Psoas muscle (tissue), 8 donors: ENCODE measurements at places on chromosomes 12 and 14.

GRCh38 chr14:35205737-35206136 lies 83.4 kb downstream of the PRORP start:
- DNase-seq = no peak

DNA sequence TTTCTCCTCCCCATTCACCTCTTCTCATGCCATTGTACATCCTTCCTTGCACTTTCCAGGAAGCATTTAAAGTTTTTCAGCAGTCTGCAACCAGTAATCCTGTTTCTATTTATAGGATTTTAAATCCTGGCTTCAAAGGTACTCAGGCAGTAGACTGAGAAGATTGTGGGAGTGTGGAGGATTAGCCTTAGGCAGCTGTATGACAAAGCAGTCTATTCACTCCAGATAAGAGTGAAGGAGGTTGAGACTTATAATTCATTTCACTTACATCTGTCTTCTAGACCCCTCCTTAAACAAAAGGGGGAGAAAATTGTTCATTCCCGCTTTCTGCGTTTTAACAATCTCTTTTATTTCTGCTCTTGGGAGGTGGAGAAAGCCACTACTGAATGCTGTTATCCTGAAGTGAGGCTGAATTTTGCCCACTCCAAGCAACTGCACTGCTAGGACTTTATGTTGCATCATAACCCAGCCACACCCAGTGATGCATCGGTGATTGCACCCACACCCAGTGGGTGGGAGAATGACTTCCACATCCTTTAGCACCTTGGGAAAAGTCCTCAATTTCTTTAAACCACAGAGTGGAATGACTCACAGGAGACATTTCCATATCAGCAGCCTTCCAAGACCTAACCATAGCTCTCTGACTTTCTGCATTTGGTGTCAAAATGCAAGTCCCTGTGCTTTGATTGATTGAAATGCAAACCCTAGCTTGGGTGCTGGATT lies 382.5 kb upstream of the ATP2B1 start:
- DNase-seq = peak; percentile 46

- DNase-seq = no peak
Observed at GRCh38 chr14:45787167-45787566, 534.2 kb upstream of the MIS18BP1 start.

DNA sequence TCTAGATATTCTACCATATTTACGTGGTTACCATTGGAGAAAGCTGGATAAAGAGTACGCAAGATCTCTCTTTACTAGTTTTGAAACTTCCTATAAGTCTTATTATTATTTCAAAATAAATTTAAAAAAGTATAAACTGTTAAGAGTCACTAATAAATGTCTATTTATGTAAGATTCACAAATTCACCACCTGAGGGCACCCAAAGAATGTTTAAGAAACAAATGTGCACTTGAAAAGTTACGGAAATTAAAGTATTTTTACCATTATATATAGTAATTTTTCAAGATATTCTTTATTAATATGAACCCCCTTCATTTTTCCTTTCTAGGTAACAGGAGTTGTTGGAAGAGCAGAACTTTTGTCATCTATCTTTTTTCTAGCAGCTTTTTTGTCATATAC lies 11.9 kb downstream of the TMTC3 start:
- no peak for DNase-seq

- no peak for DNase-seq
Observed at GRCh38 chr14:101854366-101854765, 92.9 kb downstream of the PPP2R5C start.

DNA sequence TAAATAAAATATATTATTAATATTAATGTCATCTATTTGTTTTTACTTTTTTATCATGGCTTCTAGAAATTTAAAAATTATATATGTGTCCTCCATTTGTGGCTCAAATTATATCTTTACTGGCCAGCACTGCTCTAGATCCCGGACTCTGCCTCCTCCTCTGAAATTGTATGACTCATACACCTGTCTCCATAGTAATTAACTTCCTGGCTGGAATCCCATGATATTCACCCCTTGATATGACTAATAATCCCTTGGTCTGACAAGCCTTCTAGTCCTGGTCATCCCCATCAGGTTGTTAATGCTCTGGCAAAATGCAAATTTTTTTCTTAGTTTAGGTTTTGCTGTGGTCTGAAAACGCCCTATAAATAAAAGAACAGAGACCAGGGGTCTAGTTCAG lies 116.2 kb downstream of the BMP4 start:
- DNase-seq = no peak

- DNase-seq = no peak
Observed at GRCh38 chr14:70330596-70330995, 28.9 kb downstream of the COX16 start.

- DNase-seq = peak; percentile 75
Observed at GRCh38 chr12:124525455-124525854, 42.0 kb downstream of the NCOR2 start.

DNA sequence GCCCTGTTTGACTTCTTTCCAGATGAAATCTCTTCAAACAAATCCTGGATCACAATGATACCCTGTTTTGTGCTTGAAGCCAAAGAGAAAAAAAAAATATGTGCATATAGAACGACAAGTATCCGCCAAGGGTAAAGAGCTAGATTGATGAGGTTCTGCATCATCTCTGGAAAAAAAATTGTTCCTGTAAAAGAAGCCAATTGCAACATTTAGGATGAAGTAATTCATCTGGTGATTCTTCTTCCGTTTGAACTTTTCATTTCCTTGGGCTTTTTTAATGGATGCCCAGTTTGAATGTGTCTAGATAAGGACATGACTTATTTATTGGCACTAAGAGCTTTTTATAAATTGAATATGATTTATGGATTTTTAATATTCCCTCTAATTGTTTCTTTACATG lies 38.1 kb upstream of the NPAS3 start:
- no peak for DNase-seq

DNA sequence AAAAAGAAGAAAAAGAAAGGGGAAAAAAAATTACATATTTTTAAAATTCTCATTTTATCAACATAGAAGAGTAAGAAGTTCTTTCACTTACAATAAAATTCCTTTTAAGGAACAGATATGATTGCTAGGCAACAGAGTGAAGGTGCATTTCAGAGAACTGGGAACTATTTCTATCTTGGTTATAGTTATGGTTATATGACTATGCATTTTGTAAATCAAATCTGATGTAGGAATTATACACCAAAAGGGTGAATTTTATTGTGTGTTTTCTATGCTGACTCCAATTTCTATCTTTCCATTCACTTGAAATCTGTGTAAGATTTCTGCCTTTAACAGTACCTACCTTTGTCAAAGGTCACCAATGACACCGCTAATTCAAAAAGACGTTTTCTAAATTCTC lies 50.1 kb downstream of the HNRNPC start:
- no peak for DNase-seq

DNA sequence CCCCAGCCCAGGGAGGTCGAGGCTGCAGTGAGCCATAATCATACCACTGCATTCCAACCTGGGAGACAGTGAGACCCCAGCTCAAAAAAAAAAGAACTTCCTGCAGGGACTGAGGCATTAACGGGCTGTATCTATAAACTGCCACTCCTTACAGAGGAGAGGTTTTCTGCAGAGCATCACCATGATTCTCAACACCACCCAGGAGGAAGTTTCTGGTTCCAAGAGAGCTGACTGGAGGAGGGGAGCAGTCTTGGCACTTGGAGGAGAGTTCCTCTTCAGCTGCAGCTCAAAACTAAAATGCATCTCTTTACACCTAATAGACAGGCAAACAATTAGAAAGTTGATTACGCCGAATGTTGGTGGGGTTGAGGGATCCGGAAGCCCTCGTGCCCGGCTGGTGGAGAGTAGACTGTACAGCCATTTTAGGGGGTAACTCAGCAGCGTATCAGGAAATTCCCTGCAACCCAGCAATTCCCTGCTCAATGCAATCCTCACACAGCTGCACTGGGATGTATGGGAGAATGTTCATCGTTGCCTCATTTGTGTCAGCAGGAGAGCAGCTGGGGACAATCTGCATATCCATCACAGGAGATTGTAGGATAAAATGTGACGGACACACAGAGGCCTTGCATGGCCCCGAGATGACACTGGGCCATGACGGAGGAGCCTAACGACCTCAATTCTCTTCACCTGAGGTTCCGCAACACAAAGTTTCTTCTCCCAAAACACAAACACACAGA lies 36.6 kb downstream of the ACTN1 start:
- no peak for DNase-seq

DNA sequence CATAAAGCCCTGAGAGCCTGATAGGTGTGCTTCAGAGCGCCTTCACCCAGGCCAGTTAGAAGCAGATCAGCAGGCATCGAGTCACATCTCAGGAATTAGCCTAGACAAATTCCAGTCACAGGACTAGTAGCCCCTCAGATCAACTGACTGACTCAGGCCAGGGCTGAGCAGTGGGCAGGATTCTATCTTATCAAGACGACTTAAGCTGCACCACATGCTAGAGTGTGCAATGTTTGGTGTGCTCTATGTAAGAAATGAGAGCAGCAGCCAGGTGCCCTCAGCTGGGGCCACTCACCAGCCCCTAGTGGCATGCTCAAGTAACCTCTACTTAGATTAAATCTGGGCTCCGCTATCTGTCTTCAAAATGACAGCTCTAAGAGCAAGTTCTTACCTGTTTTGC lies 19.7 kb upstream of the NGB start:
- DNase-seq = no peak

- no peak for DNase-seq
Observed at GRCh38 chr12:69332815-69333358, 15.3 kb upstream of the LYZ start.

GRCh38 chr14:89491711-89492381 lies 74.8 kb upstream of the FOXN3 start:
- DNase-seq = no peak

GRCh38 chr14:68535404-68536017 lies 257.4 kb downstream of the ZFP36L1 start:
- DNase-seq = no peak

- no peak for DNase-seq
Observed at GRCh38 chr14:100278702-100279101, 27.5 kb downstream of the SLC25A29 start.

DNA sequence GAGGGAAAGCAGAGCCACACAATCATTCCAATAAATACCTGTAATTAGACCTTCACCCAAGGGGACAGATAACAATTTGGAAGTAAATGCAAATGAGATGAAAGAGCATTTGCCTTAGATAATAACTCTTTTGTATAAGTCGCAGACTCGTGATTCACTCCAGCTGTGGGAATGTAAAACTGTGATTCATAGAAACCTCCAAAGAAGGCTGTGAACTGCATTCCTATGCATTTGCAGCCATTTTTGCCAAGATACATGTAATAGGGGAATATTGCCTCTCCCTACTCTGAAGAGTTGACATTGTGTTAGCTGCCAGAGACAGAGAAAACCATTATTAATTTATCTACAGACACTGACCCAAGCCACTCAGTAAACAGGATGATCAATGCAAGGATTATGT lies 181.9 kb upstream of the ARHGAP5 start:
- no peak for DNase-seq

GRCh38 chr14:76904100-76904739 lies 78.0 kb downstream of the LRRC74A start:
- peak; percentile 71 for DNase-seq

- DNase-seq = no peak
Observed at GRCh38 chr14:71591929-71592328, 340.3 kb upstream of the RGS6 start.

DNA sequence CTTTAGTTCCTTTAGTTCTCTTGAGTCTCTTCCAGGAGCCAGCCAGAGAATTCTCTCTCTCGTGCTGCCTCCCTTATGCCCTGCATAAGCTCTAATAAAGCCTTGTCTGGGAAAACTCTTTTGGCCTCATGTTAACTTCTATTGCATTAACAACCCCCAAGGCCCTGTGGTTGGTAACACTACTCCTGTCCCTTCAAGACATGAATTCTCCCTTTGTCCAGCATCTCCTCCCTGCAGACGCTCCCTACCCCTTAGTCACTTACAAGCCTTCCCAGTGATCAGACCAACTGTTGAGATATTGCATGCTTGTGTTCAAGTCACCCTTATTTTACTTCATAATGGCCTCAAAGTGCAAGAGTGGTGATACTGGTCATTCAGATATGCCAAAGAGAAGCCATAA lies 12.1 kb downstream of the LTBR start:
- no peak for DNase-seq

GRCh38 chr12:41920355-41920754 lies 224.3 kb downstream of the GXYLT1 start:
- DNase-seq = no peak

GRCh38 chr12:127064207-127064606 lies 1202.8 kb upstream of the TMEM132C start:
- DNase-seq = no peak

DNA sequence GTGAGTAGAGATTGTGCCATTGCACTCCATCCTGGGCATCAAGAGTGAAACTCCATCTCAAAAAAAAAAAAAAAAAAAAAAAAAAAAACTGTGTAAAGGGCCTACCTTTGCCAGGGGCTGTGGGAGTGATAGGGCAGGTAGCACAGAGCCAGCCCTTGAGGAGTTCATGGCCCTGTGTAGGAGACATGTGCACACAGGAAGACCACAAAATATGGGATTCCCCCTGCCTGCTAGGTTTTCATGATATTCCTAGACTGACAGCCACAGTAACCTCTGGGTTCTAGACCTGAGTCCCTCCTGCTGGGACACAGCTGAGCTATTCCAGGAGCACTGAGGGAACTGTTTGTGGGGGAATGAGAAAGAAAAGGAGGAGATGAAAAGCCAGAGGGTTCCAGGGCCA lies 8.3 kb upstream of the SPTSSA start:
- no peak for DNase-seq

DNA sequence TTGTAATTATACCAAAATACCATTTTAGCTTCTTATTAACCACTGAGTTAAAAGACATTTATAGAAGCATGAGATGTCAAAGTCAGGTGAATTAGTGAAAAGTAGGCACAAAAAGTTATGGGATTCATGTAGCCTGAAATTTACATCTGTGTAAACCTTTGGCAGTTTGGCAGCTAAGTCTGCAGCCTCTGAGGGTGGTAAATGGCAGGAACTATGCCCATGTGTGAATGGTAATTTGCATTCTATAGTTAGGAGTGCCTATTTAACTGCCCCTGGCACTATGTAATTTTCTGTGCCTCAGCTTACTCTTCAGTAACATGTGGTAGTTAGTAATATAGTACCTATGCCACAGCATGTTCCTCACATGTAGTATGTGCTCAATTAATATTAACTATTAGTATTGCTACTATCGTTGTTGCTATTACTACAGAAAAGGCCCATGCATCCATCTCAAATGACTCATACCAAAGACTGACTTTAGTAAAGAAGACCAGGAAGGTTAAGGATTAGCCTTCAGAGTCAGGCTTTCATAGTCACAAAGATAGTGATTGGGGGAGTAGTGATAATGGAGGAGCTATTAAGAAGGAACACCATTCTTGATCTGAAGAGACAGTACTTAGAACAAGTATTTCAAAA lies 258.7 kb upstream of the BTG1 start:
- no peak for DNase-seq

DNA sequence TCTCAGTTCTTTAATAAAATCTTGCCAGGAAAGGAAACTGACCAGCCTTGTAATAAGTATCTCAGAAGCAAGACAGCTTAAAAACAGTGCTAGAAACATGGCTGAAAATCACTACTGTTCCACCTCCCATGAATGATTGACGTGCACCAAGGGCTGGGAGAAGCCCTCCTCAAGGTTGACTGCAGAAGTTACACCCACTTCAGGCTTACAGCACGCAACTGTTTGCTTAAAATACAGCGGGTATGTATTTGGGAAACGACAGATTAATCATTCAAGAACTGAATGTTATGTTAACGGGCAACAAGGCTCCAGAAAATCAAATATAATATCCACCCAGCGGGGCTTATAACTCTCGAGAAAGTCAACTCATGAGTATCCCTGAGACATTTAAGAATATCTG lies 22.1 kb downstream of the PRKD1 start:
- no peak for DNase-seq
